ENCODE measurements at places on chromosomes 6 and 20.

DNA sequence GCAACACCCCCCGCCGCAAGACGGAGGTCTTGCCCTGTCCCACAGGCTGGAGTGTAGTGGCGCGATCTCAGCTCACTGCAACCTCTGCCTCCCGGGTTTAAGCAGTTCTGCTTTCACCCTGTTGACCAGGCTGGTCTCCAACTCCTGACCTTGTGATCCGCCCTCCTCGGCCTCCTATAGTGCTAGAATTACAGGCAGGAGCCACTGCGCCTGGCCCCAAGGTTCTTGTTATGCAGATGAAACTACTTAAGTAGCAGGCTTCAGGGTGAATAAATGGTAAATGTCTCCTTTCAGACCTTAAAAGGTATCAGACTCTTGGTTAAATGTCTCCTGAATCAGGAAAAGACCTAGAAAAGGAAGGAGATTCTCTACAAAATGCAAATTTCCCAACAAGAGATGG lies 95.4 kb upstream of the TMEM181 start:
- no peak for DNase-seq

GRCh38 chr6:126891158-126891557 lies 227.3 kb upstream of the RSPO3 start:
- no peak for DNase-seq

GRCh38 chr20:47927944-47928343 lies 142.7 kb upstream of the SULF2 start:
- DNase-seq, result no peak

- no peak for DNase-seq
Observed at GRCh38 chr6:39453241-39453640, 130.7 kb upstream of the KCNK16 start.

DNA sequence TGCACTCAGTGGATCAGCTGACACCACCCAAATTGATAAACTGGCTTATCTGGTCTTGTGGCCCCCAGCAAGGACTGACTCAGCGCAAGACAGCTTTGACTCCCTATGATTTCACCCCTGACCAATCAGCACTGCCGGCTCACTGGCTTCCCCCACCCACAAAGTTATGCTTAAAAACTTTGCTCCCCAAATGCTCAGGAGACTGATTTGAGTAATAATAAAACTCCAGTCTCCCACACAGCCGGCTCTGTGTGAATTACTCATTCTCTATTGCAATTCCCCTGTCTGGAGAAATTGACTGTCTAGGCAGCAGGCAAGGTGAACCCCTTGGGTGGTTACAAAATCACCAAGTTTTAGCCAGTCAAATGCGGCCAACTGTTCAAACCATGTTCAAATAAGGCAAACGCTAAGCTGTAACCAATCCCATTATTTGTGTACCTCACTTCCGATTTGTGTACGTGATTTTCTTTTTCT lies 32.5 kb downstream of the SLC22A2 start:
- DNase-seq, result no peak

- DNase-seq, result no peak
Observed at GRCh38 chr6:75213732-75214131, 7.9 kb upstream of the COL12A1 start.

GRCh38 chr20:58976061-58976730 lies 4.9 kb upstream of the NELFCD start:
- DNase-seq, result no peak

DNA sequence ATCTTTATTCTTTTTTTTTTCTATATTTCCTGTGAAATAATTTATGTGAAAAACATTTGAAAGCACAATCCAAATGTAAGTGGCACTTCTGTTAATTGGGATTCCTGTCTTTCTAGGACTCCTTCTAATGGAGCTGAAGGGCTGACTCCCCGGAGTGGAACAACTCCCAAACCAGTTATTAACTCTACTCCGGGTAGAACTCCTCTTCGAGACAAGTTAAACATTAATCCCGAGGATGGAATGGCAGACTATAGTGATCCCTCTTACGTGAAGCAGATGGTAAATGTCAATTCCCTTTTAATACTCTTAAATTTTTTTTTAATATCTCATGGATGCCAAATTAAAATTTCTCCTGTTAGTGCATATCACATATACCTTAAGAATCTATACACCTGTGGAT lies 35.0 kb downstream of the CDC5L start:
- no peak for DNase-seq
